ENCODE measurements at places on chromosomes 5 and 9.

- DNase-seq, result no peak
Observed at GRCh38 chr5:103444333-103445038, 118.1 kb downstream of the NUDT12 start.

- no peak for DNase-seq
Observed at GRCh38 chr5:87147441-87147840, 120.2 kb upstream of the RASA1 start.

DNA sequence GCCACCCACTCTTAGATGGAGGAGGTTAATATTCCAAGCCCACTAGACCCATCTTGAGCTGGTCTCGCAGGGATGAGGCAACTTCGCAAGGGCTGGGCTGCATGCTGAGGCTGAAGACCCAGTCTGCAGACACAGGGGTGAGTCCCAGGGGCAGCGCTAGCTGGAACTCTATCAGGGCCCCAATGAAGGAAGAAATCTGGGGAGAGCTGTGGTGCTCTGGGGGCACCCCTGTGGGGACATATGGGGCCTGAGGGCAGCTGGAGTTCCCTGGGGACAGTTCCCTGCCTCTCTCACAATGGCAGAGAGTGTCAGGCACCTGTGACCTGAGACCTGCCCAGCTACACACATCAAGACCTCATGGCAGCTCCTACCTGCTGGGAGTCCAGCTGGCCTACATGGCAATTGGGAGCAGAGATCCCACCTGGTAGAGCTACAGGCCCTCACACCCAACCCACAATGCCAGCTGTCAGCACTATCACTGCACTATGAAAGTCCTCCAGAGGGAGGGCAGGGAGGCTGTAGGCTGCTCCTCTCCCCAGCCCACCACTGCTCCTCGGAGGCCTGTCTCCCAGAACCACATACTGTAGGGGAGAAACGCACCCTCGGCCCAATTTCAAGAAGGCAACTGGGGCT is 202.2 kb downstream of the GABBR2 start:
- DNase-seq, result no peak

- no peak for DNase-seq
Observed at GRCh38 chr9:69066955-69067354, 31.4 kb downstream of the FXN start.
